A549 treated with CORT108297 at 1 μM for 4 hours (cell line): ENCODE measurements at places on chromosomes 11 and 22. TPM values are rescaled to one million over a fixed set of nuclear protein-coding genes. Genes with fewer than 3 reads are reported as not detected.

Gene UBQLNL
- total RNA-seq: 0.04 TPM in 1 of 5 replicates, not detected in the others

Gene NAT10
- 49.1 to 53.7 TPM (median 51.4 TPM) in 5 replicates for total RNA-seq

Gene CHRDL2
- 3.0 to 5.2 TPM (median 4.0 TPM) in 5 replicates for total RNA-seq

Gene RIMBP3C
- total RNA-seq: 0.13 to 0.23 TPM (median 0.18 TPM) in 5 replicates

Gene MMP12
- 0.05 to 0.07 TPM (median 0.06 TPM) in 3 of 5 replicates, not detected in the others for total RNA-seq

Gene GAS2L1
- 21.2 to 37.0 TPM (median 34.4 TPM) in 5 replicates for total RNA-seq

Gene TTC36
- total RNA-seq: not detected in 5 replicates

Gene BCO2
- total RNA-seq: 0.40 to 1.2 TPM (median 0.80 TPM) in 5 replicates

Gene NXPE4
- not detected in 5 replicates for total RNA-seq

Gene CCDC188
- not detected in 5 replicates for total RNA-seq

Gene CYTH4
- 0.70 to 1.3 TPM (median 1.0 TPM) in 5 replicates for total RNA-seq

Gene CDC45
- total RNA-seq: 23.9 to 27.7 TPM (median 24.8 TPM) in 5 replicates

Gene SCN4B
- 0.03 to 0.08 TPM (median 0.07 TPM) in 5 replicates for total RNA-seq

Gene AMOTL1
- total RNA-seq: 7.5 to 9.7 TPM (median 8.0 TPM) in 5 replicates

Gene KIRREL3
- 8.5 to 12.0 TPM (median 11.0 TPM) in 5 replicates for total RNA-seq

Gene C11orf65
- 0.12 to 0.29 TPM (median 0.21 TPM) in 5 replicates for total RNA-seq

Gene KDM4E
- total RNA-seq: not detected in 5 replicates

Gene GGT5
- total RNA-seq: 1.8 to 3.1 TPM (median 2.5 TPM) in 5 replicates

Gene MUS81
- total RNA-seq: 25.2 to 36.4 TPM (median 34.5 TPM) in 5 replicates

Gene FGF3
- not detected in 5 replicates for total RNA-seq

Gene TP53I11
- total RNA-seq: 35.5 to 52.9 TPM (median 46.4 TPM) in 5 replicates

Gene DERL3
- 0.17 to 1.6 TPM (median 0.34 TPM) in 5 replicates for total RNA-seq

Gene MMP27
- total RNA-seq: not detected in 5 replicates

Gene IFTAP
- 15.3 to 21.6 TPM (median 17.2 TPM) in 5 replicates for total RNA-seq

Gene ENDOD1
- total RNA-seq: 12.8 to 15.8 TPM (median 14.0 TPM) in 5 replicates

Gene C11orf91
- 0.35 to 1.8 TPM (median 1.4 TPM) in 5 replicates for total RNA-seq

Gene MGAT3
- total RNA-seq: 0.28 to 0.57 TPM (median 0.47 TPM) in 5 replicates

Gene INPP5J
- 0.50 to 0.78 TPM (median 0.72 TPM) in 5 replicates for total RNA-seq
